ENCODE measurements at places on chromosomes 7 and 10.

- DNase-seq, result no peak
Observed at GRCh38 chr7:149063476-149063875, 27.0 kb downstream of the ZNF786 start.

DNA sequence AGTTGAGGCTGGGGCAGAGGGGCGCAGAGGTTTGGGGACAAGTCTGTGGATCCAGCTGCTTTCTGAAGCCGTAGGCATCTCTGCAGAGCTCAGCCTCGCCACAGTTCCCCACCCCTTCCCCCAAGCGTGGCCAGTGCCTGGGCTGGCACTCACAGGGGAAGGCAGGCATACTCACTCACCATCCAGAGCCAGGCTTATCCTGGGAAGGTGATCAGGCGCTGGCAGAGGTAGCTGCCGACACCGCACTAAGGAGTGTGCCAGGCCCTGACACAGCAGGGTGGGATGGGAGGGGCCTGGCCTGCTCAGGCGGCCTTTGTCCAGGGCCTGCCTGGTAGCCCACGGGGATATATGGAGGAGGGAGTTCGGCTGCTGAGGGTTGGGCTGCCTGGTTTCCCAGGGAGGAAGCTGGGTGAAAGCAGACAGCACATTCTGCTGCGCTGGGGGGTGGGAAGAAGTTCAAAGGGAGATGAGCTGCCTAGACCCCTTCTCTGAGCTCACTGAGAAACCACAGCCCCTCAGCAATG lies 15.9 kb downstream of the VSIR start:
- no peak for DNase-seq

GRCh38 chr7:47937065-47937687 lies 11.1 kb downstream of the PKD1L1 start:
- DNase-seq, result no peak

- no peak for DNase-seq
Observed at GRCh38 chr10:116430288-116430687, 2.6 kb downstream of the PNLIPRP3 start.

- DNase-seq, result no peak
Observed at GRCh38 chr10:1398626-1399410, 338.5 kb downstream of the ADARB2 start.

DNA sequence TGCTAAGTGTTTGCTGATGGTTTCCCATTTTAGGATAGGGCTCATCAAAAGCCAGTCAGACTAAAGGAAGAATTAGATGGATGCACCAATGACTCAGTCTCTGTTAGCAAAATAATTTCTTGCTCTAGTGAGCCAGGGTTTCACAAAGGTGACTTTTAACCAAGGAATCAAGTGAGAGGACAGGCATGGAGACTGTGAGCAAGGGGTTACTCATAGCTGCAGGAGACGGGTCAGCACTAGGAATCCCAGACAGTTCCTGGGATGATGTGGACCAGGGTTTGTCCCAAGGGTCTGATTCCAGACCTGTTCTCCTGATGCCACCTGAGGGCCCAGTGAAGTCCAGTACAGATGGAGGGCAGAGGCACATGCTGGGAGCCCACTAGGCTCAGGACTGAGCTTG lies 138.1 kb downstream of the NOC3L start:
- DNase-seq, result peak; percentile 77

GRCh38 chr7:77409739-77410547 lies 6.2 kb downstream of the GSAP start:
- DNase-seq, result peak; percentile 95

DNA sequence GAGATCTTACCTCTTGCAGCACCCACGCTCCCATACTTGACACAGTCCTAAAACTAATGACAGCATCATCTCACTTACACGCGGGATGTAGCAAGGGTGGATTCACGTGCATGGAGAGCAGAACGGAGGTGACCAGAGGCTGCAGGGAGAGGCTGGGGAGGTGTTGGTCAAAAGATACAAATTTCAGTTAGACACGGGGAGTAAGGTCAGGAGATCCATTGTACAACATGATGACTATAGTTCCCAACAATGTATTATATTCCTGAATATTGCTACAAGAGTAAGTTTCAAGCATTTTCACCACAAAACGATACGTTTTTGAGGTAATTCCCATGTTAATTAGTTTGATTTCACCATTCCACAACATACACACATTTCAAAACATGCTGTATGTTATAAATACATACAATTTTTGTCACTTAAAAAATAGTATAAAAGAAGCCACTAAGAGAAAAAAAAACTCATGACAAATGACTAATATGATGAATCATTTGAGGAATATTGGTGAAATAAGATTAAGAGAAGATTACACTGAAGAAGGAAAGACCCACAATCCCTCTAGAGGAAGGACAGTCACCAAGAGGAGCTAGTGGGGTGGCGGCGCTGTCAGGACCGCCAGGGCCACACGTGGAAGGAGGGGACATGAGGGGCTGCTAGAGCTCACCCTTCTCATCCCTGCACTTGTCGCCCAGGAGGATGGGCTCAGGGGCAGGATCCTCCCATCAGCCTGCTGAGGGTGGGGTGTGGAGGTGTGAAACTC lies 49.4 kb upstream of the EGFR start:
- DNase-seq, result peak; percentile 42

GRCh38 chr10:127996586-127996985 lies 89.7 kb downstream of the PTPRE start:
- DNase-seq, result no peak

DNA sequence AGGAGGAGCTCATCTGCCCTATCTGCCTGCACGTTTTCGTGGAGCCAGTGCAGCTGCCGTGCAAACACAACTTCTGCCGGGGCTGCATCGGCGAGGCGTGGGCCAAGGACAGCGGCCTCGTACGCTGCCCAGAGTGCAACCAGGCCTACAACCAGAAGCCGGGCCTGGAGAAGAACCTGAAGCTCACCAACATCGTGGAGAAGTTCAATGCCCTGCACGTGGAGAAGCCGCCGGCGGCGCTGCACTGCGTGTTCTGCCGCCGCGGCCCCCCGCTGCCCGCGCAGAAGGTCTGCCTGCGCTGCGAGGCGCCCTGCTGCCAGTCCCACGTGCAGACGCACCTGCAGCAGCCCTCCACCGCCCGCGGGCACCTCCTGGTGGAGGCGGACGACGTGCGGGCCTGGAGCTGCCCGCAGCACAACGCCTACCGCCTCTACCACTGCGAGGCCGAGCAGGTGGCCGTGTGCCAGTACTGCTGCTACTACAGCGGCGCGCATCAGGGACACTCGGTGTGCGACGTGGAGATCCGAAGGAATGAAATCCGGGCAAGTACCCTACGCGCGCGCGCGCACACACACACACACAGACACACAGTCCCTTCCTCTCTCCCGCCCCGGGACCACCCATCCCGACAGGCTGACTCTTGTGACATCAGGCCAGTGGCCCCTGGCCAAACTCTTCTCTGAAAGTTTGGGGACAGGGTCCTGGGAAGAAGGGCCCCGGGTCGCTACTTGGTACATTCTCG lies 538 bp downstream of the TRIM8 start:
- peak; percentile 72 for DNase-seq

DNA sequence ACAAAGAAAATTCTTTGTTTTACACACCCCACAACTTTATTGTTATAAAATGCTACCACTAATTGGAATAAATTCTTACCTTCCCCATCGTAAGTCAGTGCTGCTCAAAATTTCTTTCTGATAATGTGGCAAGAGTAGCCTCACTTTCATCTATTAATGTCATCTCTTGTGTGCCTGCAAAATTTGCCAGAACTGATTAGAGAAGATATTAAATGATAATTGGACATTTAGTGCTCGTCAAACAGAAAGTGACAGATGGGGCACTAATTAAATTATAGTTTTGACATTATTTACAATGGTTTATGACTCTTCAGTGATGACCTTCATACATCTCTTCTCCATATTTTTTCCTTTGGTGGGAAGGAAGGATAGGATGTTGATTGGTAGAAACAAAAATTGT lies 690.9 kb downstream of the NXPH1 start:
- no peak for DNase-seq

DNA sequence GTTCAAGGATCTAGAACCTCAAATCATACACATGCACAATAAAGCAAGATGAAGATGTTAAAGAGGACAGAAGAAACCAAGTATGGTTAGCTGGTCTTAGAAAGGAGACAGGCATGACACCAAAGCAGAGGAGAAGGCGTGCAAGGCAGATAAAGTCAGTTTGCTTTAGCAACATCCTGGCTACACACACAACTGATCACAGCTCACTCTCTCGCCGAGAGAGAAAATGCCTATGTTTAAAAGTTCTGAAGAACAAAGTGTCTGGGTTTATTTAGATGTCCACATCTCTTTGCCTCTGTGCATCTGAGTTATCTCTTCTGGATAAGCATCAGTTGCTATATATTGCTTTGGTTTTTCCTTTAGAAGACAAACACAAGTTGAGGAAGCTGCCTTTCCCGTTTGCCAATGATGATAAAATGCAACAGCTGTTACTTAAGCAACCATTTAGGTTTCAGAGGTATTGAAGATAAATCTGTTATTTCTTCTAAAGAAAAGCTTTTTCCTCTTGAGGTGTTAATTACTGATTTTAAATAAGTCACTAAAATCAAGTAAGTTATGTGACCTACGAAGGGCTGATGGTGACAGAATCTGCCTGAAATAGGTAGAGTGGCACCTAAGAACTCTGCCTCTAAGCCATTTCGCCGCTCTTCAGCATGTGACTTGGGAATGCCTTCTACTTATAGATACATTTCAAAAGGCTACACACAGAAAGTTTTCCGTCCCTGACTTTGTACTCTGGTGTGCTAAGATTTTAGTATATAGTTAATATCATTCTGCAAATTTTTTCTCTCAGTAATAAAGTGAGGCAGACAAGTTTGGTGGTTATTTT lies 146.2 kb upstream of the ASAH2 start:
- no peak for DNase-seq

Measured in HCEC 1CT (cell line).